ENCODE measurements at places on chromosomes 13 and 19.

- DNase-seq, result no peak
These were observed 11.1 kb upstream of the CEACAM16 start for GRCh38 chr19:44687888-44688287.

DNA sequence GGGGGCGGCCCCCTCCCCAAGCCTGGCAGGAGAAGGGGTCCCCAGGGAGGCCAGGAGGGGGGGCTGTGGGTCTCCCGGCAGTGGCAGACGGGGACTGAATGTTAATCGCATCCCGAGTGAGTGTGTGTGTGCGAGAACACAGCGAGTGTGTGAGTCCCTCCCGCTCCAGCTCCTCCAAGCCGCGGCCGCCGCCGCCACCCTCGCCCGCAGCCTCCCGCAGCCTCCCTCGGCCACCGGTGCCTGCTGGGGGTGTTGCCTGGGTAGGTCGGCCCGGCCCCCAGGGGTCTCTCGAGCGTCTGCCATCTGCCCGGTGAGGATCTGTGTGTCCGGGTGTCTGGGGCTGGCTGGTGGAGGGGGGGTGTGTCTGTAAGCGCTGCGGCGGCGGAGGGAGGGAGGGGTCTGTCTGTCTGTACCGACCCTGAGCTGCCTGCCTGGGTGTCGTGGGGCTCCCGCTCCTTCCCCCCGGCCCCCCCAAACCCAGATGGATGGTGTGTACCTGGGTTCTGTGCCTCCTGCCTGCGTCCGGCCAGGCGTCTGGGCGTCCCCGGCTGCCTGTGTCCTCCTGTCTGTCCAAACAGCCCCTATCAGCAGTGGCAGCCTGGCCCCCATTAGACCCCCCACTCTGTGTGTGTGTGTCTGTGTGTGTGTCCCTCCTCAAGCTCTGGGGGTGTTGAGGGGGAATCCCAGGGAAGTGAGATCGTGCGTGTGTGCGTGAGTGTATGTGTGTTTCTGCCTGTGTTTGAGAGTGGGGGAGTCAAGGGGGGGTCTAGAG, at the start of gene GRIN2D:
Gene GRIN2D, plus strand, starts transcription at position 110 of the 772 bp plus-strand sequence. CDS start 4,725 bp downstream, outside the sequence.
- no peak for DNase-seq

GRCh38 chr13:67283637-67284036, 53.5 kb upstream of the PCDH9 start:
- DNase-seq, result no peak

GRCh38 chr19:29690842-29691241, 24.2 kb downstream of the C19orf12 start:
- no peak for DNase-seq

DNA sequence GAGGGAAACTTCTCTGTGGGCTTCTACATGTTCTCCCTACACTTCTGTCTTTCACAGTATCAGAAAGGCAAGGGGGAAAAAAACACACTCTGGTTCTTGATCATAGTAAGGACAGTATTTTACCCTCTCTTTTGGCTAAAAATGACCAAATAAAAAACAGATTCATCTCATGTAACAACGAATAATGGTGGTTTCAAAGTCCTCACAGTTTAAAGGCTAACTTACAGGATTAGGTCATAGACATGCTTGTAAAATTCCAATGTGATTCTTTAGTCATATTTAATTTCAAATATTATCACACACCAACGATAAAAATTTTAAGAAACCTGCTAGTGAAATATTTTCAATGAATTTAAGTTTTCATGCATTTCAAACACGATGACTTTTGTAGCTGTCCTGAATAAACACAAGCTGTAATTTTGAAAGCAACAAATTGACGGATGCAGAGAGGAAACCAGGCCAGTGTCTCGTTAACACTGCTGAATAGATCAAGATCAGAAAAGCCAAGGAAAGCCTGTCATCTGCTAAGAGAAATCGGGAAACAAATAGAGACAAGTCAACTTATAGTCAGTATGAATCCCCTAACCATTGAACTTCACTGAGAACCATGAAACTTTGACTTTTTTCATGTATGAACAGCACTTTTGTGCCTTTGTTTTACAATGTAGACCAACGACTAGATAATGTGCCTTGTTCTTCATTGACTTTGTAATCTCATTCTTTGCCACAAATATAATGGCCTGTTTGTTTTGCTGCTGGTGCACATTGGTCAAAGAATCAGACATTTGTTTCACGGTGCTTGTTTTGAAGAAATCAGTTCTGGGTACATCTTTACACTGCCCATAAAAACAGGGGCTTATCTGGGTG, 22.0 kb downstream of the MBNL2 start:
- DNase-seq, result no peak

- DNase-seq, result no peak
These were observed 11.2 kb downstream of the PPP6R1 start for GRCh38 chr19:55247621-55248099.

- DNase-seq, result no peak
These were observed 25.0 kb downstream of the SERPINE3 start for GRCh38 chr13:51364404-51365008.
